ENCODE measurements at places on chromosomes 3 and 15.

GRCh38 chr3:189143771-189144170 lies 28.0 kb upstream of the TPRG1 start:
- no peaks in the 10 kb centered on the region for H3K36me3 ChIP-seq
- no peak for DNase-seq
- no peak overlapping the region for H3K27ac ChIP-seq
- H3K27me3 ChIP-seq, result no peaks in the 10 kb centered on the region

DNA sequence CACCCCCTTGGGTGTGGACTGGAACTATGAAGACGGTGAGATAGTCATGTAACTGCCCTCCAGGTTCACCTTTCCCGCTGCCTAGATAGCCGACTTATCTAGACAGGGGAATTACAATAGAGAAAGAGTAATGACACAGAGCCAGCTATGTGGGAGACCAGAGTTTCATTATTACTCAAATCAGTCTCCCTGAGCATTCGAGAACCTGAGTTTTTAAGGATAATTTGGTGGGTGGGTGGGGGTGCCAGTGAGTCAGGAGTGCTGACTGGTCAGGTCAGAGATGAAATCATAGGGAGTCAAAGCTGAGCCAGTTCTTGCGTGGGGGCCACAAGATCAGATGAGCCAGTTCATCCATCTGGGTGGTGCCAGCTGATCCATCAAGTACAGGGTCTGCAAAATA lies 19.7 kb upstream of the DNAJC19 start:
- H3K4me3 ChIP-seq, result no peak overlapping the region
- no peak overlapping the region for H3K27ac ChIP-seq
- 0 out of 2 replicates have a peak, but pooled peaks cover under 1% of the 10 kb centered on the region for H3K4me1 ChIP-seq
- H3K27me3 ChIP-seq, result no peaks in the 10 kb centered on the region

DNA sequence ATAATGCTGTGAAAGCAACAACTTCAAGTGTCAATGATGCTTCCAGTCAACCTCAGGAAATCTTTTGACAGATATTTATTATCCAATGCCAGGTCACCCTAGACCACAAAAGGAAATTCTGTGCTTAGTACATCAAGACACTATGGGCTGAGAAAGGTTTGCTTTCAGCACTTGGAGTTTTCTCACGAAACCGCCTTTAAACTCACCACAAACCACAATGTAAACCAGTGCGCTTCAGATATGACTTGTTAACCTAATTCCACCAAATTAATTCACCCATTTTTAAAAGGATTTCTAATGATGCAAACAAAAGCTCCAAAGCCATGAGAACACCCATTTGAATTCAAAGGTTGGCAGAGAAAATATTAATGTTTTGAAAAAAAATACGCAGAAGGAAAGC lies 292.9 kb upstream of the NR2F2 start:
- no peak overlapping the region for H3K4me3 ChIP-seq
- H3K27me3 ChIP-seq, result peaks cover 9% of the 10 kb centered on the region
- H3K27ac ChIP-seq, result no peak overlapping the region
- peaks cover 12% of the 10 kb centered on the region for H3K4me1 ChIP-seq

DNA sequence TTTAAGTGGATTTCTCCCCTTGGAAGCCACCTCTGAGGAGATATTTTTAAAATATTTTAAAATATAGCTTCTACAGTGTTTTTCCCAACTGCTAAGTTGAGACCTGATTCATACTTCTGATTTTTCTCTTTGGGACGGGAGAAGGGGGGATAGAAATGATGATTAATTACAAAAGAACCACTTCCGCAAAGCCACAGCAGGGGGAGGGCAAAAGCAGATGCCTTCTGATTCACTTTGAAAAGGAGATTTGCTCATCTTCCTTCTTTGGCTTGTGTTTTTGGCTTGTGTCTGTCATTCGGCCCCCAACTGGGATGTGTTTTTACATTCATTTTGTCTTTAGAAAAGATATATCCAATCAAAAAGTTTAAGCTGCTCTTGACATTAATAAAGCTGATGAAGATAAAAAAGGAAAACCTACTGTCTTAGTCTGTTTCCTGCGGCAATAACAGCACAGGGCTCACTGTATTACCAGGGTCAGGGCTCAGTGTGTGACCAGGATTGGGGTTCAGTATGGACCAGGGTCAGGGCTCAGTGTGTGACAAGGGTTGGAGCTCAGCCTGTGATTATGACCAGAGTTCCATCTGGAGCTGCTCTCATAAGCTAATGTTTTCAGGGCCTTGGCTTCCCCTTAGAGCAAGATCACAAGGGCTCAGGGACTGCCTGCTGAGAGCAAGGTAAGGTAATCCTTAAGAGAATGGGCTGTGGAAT lies 223.2 kb downstream of the MTHFS start:
- peaks cover 28% of the 10 kb centered on the region for H3K4me1 ChIP-seq
- peak overlapping the region; percentile 21 for H3K4me3 ChIP-seq
- no peak overlapping the region for H3K27ac ChIP-seq
- no peaks in the 10 kb centered on the region for H3K36me3 ChIP-seq

- H3K27me3 ChIP-seq, result no peaks in the 10 kb centered on the region
- H3K4me1 ChIP-seq, result no peaks in the 10 kb centered on the region
- H3K36me3 ChIP-seq, result no peaks in the 10 kb centered on the region
- H3K27ac ChIP-seq, result no peak overlapping the region
These were observed 76.9 kb upstream of the ST8SIA2 start for GRCh38 chr15:92316586-92317295.

GRCh38 chr15:58731756-58732535 lies 17.6 kb downstream of the ADAM10 start:
- peak overlapping the region; percentile 39 for H3K27ac ChIP-seq
- peaks cover 24% of the 10 kb centered on the region for H3K4me1 ChIP-seq
- no peak for DNase-seq
- H3K4me3 ChIP-seq, result no peak overlapping the region

DNA sequence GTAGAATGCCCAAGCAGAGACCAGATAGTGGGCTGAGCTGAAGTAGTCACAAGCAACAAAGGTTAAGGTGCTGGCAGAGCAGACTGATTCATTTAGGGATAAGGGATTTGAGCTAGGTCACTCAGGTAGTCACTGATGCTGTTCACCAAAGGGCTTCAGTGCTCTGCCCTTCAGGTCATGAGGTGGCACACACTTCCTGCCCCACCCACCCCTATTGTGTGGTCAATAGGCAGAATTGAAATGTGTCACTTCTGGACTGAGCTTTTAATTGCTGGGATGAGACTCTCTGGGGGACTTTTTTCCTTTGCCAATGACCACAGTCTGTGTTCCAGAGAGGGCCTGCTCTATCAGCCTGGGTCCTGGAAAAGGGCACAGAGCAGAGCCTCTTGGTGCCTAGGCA lies 2.9 kb upstream of the DIS3L start:
- H3K4me1 ChIP-seq, result peaks cover 15% of the 10 kb centered on the region
- H3K4me3 ChIP-seq, result no peak overlapping the region
- no peaks in the 10 kb centered on the region for H3K36me3 ChIP-seq
- DNase-seq, result no peak
- no peak overlapping the region for H3K27ac ChIP-seq

DNA sequence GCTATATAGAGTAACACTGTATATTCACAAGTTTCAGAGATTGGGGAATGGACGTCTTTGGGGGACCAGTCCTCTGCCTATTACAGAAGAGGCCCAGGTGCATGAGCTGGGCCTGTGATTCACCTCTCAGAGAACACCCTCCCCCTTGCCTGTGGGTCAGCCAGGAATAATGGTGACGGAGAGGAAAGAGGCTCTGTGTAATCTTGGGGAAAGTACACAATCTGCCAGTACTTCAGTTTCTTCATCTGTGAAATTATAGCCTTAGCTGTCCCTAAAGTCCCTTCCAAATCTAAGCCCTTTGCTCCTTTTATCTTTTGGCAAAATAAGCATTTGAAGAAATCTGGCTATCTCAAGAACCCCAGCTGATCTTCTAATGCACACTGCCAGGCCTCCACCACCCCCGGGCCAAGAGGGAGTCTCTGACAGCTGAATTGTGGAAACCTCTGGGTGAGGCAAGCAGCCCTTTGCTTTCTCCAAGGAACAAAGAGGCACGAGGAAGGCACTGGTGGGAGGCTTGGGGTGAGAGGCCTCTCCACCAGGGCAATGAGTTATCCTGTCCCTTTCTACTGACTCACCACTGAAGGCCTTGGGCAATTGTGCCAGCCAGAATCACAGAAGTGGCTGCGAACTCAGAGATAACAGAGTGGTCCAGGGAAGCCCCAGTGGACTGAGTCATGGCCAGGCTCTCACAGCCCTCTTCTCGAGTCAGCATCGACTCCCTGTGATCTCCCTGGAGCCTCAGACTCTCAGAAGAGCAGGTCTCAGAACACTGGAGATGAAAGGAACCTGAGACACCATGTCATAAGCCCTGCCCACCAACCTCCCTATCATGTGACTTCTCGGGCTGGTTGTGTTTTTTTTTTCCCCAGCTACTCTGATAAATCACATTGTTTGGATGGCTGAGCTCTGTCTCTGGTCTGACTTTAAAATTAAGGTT lies 31.8 kb downstream of the CCNL1 start:
- no peaks in the 10 kb centered on the region for H3K27me3 ChIP-seq
- peaks cover 17% of the 10 kb centered on the region for H3K4me1 ChIP-seq
- H3K4me3 ChIP-seq, result no peak overlapping the region
- no peak overlapping the region for H3K27ac ChIP-seq
- H3K36me3 ChIP-seq, result no peaks in the 10 kb centered on the region
- DNase-seq, result no peak

DNA sequence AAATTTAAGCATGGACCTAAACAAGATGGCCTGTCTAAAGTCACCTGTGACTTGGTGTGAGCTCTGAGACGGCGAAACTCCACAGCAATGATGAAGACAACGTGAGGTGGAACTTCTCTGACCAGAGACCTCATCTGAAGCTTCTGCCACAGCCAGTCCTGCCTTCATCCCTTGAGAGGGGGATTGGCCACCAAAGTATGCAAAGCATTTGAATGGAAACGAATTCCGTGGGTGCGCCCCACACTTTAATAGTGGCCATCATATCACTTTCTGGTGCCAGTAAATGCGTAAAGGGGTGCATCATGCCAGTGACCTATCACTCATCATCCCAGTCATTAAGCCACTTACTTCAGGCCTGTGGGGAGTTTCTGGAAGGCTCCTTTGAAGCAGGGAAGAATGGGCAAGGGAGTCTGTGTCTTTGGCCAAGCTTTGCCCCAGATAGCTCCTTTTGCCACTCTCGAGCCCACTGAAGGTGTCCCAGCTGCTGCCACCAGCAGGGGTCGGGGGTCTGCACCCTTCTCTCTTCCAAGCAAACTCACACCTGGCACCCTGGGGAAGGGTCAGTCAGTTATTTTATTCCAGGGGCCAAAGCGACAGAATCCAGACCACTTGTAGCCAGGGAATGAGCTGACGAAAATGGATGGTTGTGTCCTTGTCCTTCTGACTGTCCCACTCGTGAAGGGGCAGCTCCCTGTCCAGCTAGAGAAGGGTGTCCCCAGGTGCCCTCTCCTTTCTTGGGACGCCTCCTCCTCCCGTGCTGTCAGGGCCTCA lies 17.7 kb downstream of the MUC20 start:
- H3K27ac ChIP-seq, result no peak overlapping the region
- no peak for DNase-seq
- H3K4me1 ChIP-seq, result no peaks in the 10 kb centered on the region

GRCh38 chr3:127975153-127976029 lies 60.4 kb downstream of the KBTBD12 start:
- no peaks in the 10 kb centered on the region for H3K27me3 ChIP-seq
- H3K4me3 ChIP-seq, result no peak overlapping the region
- no peak for DNase-seq
- H3K4me1 ChIP-seq, result no peaks in the 10 kb centered on the region

DNA sequence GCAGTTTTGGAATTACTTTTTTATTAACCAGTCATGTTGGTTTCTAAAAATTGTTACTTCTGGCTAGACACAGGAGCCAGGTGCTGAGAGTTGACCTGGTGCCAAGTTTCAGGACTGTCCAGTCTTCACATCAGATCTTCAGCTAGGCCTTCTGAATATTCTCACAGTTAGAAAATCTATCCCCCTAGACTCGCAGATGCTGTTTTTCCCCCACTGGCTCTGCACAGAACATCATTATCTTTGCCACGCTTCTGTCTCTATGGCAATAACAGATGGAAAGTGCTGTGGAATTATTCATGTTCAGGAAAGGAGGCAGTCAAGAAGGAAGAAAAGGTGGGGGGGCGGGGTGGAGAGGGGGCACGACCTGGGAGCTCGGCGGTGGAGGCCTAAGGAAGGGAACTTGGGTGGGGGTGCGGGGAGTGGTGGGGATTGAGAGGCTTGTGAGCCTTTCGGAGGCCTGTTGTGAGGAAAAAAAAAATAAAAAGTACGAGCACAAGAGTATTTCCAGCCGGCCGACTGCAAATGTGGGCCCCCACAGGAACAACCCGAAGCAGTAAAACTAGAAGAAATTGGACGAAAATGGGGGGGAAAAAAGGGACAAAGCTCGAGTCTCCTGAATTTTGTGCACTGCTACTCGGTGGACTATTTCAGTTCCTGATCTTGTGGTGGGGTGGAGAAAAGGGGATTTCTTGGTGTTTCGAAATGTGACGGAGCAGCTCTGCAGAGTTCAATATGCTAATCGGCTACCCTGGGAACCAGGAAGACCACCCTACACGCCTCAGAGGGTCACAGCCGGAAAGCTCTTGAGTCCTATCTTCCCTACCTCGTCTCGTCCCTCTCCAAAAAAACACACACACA lies 1.5 kb upstream of the SKIL start:
- peaks cover 15% of the 10 kb centered on the region for H3K36me3 ChIP-seq
- DNase-seq, result peak; percentile 62
- H3K27ac ChIP-seq, result peak overlapping the region; percentile 99
- H3K4me1 ChIP-seq, result peaks cover 42% of the 10 kb centered on the region

DNA sequence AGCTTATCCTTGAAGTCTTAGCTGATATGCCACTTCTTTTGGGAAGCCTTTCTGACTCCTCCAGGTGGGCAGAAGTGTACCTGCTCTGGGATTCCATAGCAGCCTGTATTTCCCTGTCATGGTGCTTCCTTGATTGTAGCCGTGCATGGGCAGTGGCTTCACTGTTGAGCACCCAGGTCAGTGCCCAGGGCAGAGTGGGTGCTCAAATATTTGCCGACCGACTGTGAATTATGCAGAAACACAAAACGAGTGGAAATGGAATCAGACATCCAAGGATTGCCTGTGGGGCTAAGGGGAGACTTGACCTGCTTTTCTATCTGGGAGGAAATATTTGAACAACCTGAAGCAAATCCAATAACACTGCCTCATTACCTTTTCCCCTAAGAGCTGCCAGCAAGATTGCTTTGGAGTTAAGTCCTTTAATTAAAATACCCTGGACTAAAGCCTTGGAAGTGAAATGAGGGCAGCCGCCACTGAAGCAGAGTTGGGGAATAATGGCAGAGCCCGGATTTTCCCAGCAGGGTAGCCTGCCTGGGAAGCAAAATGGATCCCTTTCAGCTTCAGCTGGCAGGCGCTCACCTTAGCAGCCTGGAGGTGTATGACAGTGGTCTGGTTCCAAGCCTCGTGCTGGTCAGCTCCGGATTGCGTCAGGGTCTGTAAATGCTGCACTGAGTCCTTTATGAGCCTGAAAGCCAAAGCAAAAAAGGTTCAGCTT lies 14.9 kb downstream of the ACOX2 start:
- DNase-seq, result peak; percentile 53
- no peaks in the 10 kb centered on the region for H3K36me3 ChIP-seq
- no peaks in the 10 kb centered on the region for H3K27me3 ChIP-seq
- H3K27ac ChIP-seq, result no peak overlapping the region
- H3K4me3 ChIP-seq, result no peak overlapping the region

- H3K4me3 ChIP-seq, result no peak overlapping the region
- DNase-seq, result peak; percentile 10
- no peak overlapping the region for H3K27ac ChIP-seq
- no peaks in the 10 kb centered on the region for H3K27me3 ChIP-seq
- H3K36me3 ChIP-seq, result no peaks in the 10 kb centered on the region
These were observed 185.6 kb downstream of the FAM43A start for GRCh38 chr3:194871143-194871863.

- DNase-seq, result no peak
- H3K4me1 ChIP-seq, result no peaks in the 10 kb centered on the region
- H3K27ac ChIP-seq, result no peak overlapping the region
- H3K36me3 ChIP-seq, result no peaks in the 10 kb centered on the region
- no peak overlapping the region for H3K4me3 ChIP-seq
These were observed 117.2 kb downstream of the TLE3 start for GRCh38 chr15:69980341-69981059.
